ENCODE measurements at places on chromosomes 2 and 18. TPM values are rescaled to one million over a fixed set of nuclear protein-coding genes. Genes with fewer than 3 reads are reported as not detected.

The GBX2 gene
- not detected for total RNA-seq

The STPG4 gene
- total RNA-seq: not detected

The SPDYA gene
- total RNA-seq: 0.85 TPM

The FN1 gene
- total RNA-seq: 78.0 TPM

The RNU2-63P gene
- total RNA-seq: not detected

The CACNB4 gene
- total RNA-seq: under 0.01 TPM

Measured in tracheal epithelial cell (primary cell).